ENCODE measurements at places on chromosomes 1 and 21.

- DNase-seq, result no peak
These were observed 430.8 kb upstream of the C1orf87 start for GRCh38 chr1:60504206-60504840.

GRCh38 chr1:26384076-26384475 is 11.5 kb upstream of the ZNF683 start:
- DNase-seq, result no peak

- no peak for DNase-seq
These were observed 23.9 kb downstream of the PCNT start for GRCh38 chr21:46347791-46348381.

DNA sequence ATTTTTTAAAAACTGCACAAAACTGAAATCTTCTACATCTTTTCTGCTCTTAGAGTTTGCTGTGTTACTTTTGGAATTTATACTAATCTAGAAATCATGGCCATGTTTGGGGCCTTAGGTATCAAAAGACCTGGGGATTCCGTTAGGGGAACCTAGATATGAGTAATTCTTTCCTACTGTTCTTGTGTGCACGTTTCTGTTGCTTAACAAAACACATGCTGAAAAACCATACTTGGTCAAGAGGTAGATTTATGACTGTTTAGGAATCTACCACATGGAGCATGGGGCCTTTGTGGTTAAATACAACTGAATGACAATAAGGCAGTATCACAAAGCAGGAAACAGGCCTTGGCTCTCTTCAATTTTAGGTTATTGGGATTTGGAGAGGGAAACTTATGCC is 291.9 kb upstream of the USP25 start:
- DNase-seq, result no peak

DNA sequence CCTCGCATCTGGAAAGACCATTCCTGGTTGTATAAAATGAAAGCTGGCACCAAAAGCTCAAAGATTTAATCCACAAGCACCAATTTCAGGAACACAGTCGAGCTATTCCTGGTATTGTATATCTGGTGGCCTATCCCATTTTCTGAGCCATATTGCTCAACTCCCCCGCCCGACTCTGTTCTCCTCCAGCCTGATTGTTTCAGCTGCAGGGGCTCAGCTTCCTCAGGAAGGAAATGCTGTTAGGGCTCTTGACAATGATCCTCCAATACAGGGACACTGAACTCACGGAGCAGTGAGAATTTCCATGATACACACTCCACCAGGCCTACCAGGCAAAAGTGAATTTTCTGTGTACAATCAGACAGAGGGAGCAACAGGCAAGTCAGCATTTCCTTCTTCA is 16.9 kb upstream of the TDRD10 start:
- no peak for DNase-seq

GRCh38 chr1:59179673-59180072 is 117.2 kb upstream of the FGGY start:
- no peak for DNase-seq

DNA sequence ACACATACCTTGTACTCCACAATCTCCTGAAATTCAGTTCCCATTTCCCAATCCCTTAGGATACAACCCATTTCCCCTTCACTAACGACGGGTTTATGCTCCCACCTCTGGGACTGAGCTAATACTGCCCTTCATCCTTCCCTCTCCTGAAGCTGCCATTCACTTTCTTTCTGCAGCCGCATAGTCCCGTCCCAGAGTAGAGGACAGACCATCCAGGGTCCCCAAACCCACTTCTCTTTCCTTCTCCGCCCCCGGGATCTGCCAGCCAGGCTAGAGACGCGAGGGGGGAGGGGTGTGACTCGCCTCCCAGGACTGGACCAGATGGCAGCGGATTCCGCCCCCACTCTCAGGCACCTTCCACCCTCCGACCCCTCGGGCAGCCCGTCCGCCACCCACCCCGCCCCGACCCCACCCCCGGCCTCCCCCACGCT is 679 bp downstream of the ABL2 start:
- DNase-seq, result peak; percentile 75

DNA sequence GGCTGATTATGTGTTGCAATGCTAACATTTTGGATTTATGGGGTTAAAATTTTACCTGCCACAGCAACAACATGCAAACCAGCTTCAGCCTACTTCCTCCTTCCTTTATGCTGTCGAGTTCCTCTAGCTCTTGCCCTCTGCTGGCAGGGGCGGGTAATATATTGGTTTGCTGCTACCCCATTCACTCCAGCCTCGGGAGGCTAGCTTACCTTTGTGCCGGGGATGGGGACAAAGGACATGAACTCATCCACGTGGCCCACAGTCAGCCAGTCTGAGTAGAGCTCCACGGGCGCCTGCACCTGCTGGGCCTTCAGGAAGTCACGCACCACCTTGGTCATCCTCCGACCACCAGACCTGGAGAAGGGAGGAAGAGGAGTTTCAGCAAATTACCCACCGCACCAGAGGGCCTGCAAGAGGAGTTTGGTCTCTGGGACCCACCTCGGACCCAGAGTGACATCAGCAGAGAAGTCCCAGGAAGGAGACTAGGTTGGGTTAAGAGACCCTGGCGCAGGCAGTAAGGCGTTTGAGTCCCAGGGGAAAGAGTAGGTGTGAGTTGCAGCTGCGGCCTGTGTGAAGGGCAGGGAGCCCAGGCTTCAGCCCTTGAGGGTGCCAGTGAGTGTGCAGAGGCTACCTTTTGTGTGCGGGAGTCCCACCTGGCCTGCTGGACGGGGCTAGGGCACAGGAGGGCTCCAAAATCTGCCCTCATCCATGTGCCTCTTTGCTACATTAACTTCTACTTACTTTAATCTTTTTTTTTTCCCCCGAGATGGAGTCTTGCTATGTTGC is 21.8 kb upstream of the SDHB start:
- DNase-seq, result no peak

DNA sequence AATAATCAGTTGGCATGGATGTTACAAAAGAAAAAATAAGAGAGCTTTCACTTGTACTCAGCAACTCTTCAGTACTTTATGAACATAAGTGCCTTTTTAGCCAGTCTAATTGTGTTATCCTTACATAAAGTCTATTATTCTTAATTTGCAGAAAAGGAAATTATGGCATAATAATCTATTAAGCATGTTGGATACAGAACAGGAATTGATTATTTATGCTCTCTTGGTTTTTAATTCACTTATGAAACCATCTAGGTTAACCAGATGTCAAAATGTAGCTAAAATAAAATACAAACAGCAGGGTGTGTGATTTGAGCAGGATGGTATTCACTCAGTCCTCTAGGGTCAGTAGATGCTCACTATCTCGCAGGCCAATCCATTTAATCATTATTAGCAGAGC is 79.7 kb downstream of the PLPPR5 start:
- no peak for DNase-seq

GRCh38 chr1:117116090-117116783 is 5.3 kb downstream of the TRIM45 start:
- DNase-seq, result no peak

DNA sequence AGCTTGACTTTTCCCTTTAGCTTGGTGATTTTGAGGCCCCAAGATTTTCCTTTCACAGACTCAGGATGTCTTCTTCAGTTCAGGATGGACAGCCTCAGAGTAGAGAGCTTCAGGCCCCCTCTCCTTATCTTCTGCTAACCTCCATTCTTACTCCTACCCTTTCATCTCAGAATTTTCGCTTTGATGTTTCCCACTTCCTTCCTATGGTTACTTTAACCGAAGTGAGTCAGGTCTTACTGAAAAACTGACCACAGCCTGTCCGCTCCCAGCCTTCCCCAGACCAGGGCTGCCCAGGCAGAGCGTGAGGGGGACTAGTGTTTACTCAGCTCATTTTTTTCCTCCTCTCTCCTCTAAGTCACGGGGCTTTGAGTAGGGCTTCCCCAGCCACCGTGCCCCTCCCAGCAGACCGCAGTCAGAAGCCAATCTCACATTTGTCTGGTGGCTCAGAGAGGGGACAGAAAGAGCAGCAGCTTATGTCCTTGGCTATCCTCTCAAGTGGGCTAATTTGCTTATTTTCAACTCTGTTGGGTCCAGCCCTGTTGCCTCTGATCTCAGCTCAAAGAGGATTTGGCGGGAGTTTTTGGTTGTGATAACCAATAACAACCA is 4.2 kb upstream of the IL19 start:
- no peak for DNase-seq

GRCh38 chr21:19810779-19811178 is 1187.4 kb upstream of the NCAM2 start:
- no peak for DNase-seq

DNA sequence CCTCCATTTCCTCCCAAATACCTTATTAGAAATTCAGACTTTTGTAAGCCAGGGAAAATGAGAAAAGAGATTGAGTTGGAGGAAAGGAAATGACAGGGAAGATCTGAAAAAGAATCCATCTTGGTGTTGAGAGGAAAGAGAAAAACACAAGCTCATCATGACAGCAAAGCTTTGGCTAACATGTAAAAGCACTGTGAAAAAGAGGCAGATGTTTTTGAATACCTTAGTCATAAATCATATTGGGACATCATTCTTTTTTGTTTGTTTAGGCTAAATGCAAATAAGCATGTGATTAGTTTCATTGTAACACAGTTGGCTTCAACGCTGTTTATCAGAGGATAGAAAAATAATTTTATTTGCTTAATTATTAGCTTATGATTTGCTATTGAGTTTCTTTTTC is 64.6 kb downstream of the LHX8 start:
- peak; percentile 16 for DNase-seq

DNA sequence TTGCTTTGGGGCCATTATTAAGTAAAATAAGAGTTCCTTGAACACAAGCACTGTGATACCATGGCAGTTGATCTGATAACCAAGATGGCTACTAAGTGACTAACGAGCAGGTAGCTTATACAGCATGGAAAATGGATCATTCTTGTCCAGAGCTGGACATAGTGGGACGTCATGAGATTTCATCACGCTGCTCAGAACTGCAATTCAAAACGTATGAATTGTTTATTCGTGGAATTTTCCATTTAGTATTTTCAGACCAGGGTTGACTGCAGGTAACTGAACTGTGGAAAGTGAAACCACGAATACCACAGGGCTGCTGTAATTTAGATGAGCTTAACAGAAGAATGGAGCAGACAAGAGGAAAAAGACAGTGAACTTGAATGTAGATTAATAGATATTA is 38.9 kb downstream of the CCDC18 start:
- no peak for DNase-seq

GRCh38 chr1:232422898-232423297 is 207.0 kb downstream of the SIPA1L2 start:
- DNase-seq, result no peak

DNA sequence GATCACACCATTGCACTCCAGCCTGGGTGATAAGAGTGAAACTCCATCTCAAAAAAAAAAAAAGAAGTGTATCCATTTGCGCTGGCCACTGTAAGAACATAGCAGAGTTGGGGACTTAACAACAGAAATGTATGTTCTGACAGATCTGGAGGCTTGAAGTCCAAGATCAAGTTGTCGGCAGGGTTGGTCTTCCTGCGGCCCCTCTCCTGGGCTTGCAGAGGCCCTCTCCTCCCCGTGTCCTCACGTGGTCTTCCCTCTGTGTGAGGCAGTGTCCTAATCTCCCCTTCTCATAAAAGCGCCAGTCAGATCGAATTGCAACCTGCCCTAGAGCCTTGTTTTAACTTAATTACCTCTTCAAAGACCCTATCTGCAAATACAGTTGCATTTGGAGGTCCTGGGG is 52.6 kb downstream of the MT1HL1 start:
- DNase-seq, result no peak

DNA sequence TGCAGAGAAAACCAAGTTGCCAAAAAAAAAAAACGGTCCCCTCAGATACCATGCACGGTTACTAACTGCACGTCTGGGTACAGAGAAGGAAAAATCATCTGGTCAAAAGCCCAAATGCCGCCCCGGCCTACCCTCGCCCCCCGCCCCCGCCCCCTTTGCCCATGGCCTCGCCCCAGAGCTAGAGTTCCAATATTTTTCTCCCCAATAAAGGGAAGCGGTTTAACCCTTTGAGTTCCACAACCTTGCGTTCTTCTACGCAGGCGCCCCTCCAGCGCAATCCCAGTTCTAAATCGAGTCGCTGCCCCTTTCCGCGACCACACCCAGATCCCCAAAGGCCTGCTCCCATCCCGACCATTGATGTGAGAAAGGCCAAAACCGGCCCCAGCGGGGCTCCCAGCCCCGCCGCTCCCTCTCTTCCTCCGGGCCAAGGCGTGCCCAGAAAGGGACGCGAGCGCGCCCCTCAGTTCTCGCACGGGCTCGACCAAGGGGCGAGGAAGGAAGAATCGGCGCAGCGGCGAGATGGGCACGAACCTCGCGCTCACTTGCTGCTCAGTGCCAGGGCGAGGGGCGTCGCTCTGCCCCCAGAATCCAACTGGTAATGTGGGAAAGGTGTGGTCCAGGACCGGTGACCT is 797 bp downstream of the WDR47 start:
- DNase-seq, result no peak

- DNase-seq, result no peak
These were observed 227.1 kb downstream of the GRIK3 start for GRCh38 chr1:36807262-36807661.

DNA sequence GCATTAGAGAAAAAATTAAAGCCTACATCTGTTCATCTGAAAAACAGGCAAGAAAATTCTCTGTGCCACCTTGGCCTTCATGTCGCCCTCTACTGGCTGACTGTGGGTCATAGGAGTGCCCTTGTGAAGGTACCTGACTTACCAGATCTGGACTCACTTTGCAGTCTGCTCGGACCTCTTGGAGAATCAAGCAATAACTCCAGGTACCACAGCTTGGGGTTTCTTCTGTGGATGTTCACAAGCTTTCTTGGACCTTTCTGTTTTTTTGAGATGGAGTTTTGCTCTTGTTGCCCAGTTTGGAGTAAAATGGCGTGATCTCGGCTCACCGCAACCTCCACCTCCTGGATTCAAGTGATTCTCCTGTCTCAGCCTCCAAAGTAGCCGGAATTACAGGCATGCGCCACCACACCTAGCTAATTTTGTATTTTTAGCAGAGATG is 2.4 kb upstream of the PRAMEF18 start:
- DNase-seq, result no peak

GRCh38 chr1:3411806-3412205 is 42.7 kb upstream of the ARHGEF16 start:
- no peak for DNase-seq

DNA sequence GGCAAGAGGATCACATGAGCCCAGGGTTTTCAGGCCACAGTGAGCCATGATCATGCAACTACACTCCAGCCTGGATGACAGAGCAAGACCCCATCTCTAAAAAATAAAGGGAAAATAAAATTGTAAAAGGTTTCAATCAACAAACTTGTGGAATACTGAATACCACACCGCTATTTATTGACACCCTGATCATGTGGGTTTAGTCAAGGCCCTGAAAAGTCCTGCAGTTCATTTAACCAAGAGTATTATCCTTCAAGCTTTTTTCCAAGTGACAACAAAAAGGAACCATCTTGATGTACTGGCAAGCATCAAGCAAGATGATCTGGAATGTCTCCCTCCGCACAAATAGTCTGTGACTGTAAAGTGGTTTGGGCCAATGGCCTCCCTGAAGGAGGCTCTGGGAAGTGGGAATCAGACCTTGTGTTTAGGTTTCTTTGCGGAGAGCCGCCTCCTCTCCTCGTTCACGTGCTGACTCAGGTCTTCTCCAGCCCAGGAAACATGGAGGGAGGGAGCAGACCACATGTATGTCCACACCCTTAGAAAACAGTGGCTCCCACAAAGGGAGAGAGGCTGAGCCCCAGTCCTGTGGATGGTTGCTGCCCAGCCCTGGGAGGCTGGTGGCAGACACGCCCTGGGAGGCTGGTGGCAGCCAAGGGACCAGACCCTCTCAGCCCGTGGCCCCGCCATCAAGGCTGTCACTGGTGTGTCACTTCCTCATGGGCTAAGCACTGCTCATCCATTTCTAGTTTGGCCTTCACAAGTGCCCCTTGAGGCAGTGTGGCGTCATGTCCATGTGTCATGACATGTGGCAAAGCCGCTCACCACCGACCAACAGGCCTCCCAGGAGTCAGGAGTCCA is 56.7 kb downstream of the RIPK4 start:
- no peak for DNase-seq
